Pulmonary artery endothelial cell (primary cell): ENCODE measurements at places on chromosomes 12 and 14. TPM values are rescaled to one million over a fixed set of nuclear protein-coding genes. Genes with fewer than 3 reads are reported as not detected.

TBX5 gene
- not detected in 2 replicates for total RNA-seq

ACYP1 gene
- 9.7 and 13.7 TPM in 2 replicates for total RNA-seq

LUM gene
- 0.07 and 0.46 TPM in 2 replicates for total RNA-seq

REM2 gene
- under 0.01 TPM in 1 of 2 replicates, not detected in the other for total RNA-seq

GLI1 gene
- total RNA-seq: 0.04 and 0.07 TPM in 2 replicates

KRT2 gene
- not detected in 2 replicates for total RNA-seq

NAV3 gene
- total RNA-seq: 28.7 and 40.6 TPM in 2 replicates

C12orf54 gene
- not detected in 2 replicates for total RNA-seq

PMCH gene
- 0.32 and 0.66 TPM in 2 replicates for total RNA-seq

RND1 gene
- total RNA-seq: 1.4 and 3.7 TPM in 2 replicates

ZCCHC8 gene
- total RNA-seq: 11.3 and 17.2 TPM in 2 replicates

C2CD5 gene
- 19.5 and 24.0 TPM in 2 replicates for total RNA-seq

CD69 gene
- total RNA-seq: 0.14 and 0.20 TPM in 2 replicates

TAS2R9 gene
- not detected in 2 replicates for total RNA-seq

TDRD9 gene
- 0.92 TPM in 2 replicates for total RNA-seq
